ENCODE measurements at places on chromosomes 6 and 20. TPM values are rescaled to one million over a fixed set of nuclear protein-coding genes. Genes with fewer than 3 reads are reported as not detected.
A peak's percentile ranks its signal among the peaks of the same experiment; 100 is the strongest.

Gene VARS1
- total RNA-seq, result 35.6 TPM

Gene SPATS1
- not detected for total RNA-seq

Gene GCLC
- total RNA-seq, result 38.9 TPM

Gene MDFI
- 31.5 TPM for total RNA-seq

Gene MEI4
- total RNA-seq, result 0.41 TPM

DNA sequence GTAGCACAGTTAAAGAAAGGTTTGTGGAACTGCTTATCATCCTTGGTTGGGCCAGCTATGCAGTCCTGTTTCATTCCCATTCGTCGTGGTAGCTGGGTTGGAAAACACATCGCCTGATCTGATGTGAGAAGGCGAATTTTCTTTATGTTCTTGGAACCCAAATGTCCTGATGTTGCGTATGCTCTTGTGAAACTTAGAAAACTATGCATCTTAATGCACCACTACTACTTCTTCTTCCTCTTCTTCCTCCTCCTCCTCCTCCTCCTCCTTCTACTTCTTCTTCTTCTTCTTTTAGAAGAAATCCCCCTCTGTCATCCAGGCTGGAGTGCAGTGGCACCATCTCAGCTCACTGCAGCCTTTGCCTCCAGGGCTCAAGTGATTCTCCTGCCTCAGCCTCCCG, 381.6 kb downstream of the UTRN start:
- no peak overlapping the region for H3K4me3 ChIP-seq
- H3K27ac ChIP-seq, result no peak overlapping the region
- H3K4me1 ChIP-seq, result no peaks in the 10 kb centered on the region
- no peaks in the 10 kb centered on the region for H3K27me3 ChIP-seq
- DNase-seq, result no peak

- DNase-seq, result peak; percentile 76
- peak overlapping the region; percentile 60 for H3K27ac ChIP-seq
- no peaks in the 10 kb centered on the region for H3K36me3 ChIP-seq
- peak overlapping the region; percentile 10 for H3K4me3 ChIP-seq
These were observed 154.0 kb downstream of the JARID2 start for GRCh38 chr6:15399641-15400470.

DNA sequence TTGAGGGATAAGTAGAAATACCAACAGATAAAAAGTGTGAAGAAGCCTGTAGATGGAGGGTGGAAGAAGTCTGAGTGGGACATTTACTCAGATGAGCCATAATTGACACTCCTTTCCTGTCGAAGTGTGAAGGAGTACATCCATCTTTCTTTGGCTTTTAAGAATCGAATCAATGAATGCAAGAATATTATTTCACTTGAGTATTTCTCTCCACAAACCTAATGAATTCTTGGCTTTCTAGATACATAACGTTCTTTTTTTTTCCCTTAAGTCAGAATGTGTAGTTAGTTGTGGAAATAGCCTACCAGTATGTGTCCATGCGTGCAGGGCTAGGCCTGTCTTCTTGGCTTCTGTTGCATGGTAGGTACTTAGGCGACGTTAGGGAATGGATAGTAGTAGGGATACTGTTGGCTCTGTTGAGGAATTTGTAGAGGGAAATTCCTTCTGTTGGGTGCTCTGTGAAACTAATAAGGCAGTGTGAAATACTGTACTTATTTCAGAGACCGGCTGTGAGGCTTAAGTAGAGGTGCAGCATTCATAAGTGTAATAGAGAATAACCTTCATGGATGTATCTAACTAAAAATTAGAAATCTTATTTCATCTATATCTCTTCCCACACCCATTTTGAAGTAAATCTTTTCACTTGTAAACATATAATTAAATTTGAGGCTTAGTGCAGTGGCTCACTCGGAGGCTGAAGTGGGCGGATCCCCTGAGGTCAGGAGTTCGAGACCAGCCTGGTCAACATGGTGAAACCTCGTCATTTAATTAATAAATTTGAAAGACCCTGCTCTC, 1.5 kb downstream of the RPS18 start:
- H3K27ac ChIP-seq, result no peak overlapping the region
- no peak for DNase-seq
- no peaks in the 10 kb centered on the region for H3K36me3 ChIP-seq
- H3K27me3 ChIP-seq, result no peaks in the 10 kb centered on the region
- peaks cover 5% of the 10 kb centered on the region for H3K4me1 ChIP-seq

DNA sequence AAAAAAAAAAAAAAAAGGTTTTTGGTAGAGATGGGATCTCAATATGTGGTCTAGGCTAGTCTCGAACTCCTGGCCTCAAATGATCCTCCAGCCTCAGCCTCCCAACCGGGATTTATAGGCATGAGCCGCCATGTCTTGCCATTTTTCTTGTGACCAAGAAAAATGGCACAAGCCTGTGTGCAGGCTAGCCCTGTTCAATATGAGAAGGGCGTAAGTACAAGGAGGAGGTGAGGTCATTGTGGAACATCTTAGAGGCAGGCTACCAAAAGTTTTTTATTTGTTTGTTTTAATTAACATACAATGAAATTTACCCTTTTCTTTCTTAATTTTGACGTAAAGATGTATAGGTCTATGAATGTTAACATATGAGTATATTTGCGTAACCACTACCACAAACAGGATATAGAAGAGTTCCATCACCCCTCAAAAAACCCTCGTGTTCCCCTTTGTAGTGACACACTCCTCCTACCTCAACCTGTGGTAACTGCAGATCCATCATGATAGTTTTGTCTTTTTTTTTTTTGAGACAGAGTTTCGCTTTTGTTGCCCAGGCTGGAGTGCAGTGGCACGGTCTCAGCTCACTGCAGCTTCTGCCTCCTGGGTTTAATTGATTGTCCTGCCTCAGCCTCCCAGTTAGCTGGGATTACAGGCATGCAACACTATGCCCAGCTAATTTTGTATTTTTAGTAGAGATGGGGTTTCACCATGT, 28.3 kb upstream of the KIF3B start:
- no peak for DNase-seq
- H3K4me3 ChIP-seq, result no peak overlapping the region
- H3K27ac ChIP-seq, result no peak overlapping the region
- H3K36me3 ChIP-seq, result no peaks in the 10 kb centered on the region
- no peaks in the 10 kb centered on the region for H3K27me3 ChIP-seq

Measured in uterus (tissue), 4 donors.